ENCODE measurements at places on chromosomes 2 and 18.

- no peak for DNase-seq
Measured at GRCh38 chr2:113341191-113341869, 62.6 kb upstream of the PAX8 start.

GRCh38 chr18:62776024-62776570, 60.8 kb downstream of the PHLPP1 start:
- DNase-seq = no peak

- no peak for DNase-seq
Measured at GRCh38 chr2:172100080-172100934, 2.4 kb downstream of the DLX2 start.

- no peak for DNase-seq
Measured at GRCh38 chr2:26691881-26692278, 642 bp upstream of the KCNK3 start.

DNA sequence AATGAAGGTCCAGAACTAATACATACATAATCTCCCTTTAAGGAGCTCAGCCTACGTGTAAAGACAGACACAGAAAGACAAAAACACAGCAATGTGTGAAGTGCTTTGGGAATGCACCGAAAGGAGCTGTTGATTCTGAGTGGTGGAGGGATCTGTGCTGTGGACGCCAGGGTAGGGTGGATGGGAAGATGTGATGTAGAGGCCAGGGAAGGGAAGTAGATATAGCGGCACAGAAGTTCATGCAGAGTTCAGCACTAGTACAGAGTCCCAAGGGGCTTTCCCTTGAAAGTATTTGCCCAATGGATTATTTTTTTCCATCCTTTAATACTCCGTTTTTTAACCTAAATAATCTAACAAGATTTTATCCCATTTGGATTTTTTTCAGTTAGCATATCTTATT, 32.1 kb upstream of the DOCK10 start:
- no peak for DNase-seq

- DNase-seq = no peak
Measured at GRCh38 chr2:118968042-118968441, 26.0 kb downstream of the MARCO start.

- DNase-seq = no peak
Measured at GRCh38 chr2:237873897-237874551, 14.6 kb downstream of the RAMP1 start.

DNA sequence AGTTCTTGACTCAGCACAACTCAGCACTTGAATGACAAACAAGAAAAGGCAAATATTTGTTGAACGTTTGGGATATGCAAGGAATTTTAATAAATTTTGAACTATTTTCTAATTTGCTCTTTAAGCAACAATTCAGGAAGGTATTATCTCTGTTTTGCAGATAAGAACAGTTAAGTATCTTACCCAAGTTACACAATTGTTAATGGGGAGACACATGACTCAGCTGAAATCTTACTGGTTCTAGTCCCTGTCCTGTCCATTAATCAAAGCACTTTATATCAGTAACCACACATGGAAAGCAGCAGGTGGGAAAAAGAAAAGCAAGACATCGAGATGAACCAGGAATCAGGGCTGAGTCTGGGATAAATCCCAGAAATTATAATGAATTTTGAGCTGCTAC, 493.9 kb upstream of the PIK3C3 start:
- no peak for DNase-seq

DNA sequence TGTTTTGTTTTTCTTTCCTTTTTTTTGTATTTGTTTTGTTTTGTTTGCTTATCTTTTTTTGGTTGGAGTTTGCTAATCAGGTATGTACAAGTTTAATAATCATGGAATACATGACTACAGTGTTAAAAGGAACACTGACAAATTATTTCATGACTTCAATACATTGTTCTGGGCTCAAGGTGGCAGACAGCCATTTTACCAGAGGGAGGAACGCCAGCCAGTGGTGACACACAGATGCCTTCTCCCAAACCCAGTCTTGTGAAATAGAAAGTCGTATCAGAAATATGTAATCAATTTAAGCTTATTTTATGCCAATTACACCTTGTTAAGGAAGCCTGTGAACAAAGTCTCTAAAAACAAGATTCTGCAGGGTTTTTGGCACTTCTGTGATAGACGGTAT, 264.0 kb upstream of the EPHA4 start:
- DNase-seq = no peak

- no peak for DNase-seq
Measured at GRCh38 chr2:102271844-102272243, 39.5 kb upstream of the IL1RL1 start.

DNA sequence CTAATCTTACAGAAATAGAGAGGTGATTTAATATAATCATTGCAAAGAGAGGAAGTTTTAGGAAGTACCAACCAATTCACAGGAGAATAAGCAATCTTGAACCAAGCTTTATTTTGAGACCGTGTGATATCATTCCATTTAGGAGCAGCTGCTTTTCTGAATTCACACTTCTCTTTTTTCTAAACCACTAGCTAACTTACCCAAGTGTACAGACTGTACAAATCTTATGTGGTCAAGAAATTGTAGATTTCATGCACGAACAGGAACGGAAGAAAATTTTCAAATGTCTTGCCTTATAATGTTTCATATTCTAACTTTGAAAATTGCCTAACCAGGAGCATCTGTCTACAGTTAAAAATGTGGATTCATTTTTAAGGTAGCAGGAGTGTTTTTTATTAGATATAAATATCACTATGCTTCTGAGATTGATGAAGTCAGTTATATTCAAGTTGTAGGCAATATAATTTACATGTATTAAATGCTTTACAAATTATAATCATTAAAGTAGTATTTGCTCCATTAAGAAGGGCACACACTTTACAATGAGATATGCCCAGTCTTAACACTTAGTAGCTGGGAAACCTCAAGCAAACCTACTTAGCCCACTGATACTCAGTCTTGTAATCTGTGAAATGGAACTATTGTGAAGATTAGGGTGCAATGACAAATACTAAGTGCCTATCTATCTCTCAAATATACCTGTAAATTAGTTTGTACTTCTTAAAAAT, 302.2 kb upstream of the STON1 start:
- no peak for DNase-seq

DNA sequence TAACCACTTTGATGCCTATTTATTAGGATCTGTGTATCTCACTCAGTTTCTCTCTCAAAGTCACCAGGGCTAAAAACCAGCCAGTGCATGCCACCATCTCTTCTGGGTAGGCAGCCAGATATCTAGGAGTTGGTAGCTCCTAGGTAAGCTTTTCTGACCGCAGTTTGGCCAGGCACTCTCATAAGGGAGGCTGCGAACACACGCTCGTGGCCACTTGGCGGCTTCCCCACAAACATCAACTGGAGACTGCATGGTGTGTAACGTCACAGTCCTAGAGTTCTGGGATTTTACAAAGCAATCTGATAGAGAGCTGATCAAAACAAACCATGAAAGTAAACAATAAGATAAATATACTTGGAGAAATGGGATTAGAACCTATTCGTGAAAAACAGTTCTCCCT, 424.3 kb upstream of the ACVR2A start:
- no peak for DNase-seq

- DNase-seq = no peak
Measured at GRCh38 chr2:97966545-97967215, 29.1 kb downstream of the TMEM131 start.

DNA sequence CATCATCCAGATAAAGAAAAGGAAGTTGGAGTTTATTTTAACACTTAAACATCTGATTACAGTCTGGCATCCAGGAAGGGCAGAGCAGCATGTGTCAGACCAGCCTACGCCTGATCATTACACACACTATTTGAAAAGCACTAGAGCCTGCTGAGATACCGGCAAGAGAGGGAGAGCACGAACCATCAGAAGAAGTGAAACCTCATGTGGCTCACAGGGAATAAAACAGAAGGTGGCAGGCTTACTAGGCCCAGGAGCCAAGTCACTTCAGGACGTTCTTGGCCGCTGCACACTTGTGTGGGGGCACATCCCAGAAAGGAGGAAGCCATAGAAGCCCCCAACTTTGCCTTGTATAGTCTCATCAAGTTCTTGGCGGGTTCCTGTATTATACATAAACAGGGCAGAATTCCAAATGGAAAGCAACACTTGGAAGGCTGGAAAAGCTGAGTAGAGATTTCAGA, 105.5 kb downstream of the UGGT1 start:
- DNase-seq = no peak

GRCh38 chr2:216519154-216519762, 20.6 kb downstream of the RPL37A start:
- no peak for DNase-seq

DNA sequence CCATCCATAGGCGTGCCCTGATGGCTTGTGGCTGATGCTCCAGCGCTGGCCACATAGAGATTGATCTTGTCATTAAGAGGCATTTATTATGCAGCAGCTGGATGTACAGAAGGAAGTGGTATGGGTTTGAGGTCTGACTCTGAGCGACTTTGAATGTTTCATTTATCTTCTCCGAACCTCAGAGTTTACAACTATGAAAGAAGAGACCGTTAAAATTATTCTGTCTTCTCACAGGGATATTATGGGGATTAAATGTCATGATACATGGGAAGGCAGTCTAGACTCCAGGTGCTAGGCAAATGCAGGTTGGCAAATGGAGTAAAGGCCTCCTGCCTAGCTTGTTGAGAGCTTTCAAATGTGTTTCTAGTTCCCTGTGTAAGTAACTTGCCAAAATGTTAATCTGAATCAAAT, 30.3 kb downstream of the MOGAT1 start:
- DNase-seq = no peak

GRCh38 chr2:175463589-175464310, 282.2 kb upstream of the ATP5MC3 start:
- DNase-seq = no peak

DNA sequence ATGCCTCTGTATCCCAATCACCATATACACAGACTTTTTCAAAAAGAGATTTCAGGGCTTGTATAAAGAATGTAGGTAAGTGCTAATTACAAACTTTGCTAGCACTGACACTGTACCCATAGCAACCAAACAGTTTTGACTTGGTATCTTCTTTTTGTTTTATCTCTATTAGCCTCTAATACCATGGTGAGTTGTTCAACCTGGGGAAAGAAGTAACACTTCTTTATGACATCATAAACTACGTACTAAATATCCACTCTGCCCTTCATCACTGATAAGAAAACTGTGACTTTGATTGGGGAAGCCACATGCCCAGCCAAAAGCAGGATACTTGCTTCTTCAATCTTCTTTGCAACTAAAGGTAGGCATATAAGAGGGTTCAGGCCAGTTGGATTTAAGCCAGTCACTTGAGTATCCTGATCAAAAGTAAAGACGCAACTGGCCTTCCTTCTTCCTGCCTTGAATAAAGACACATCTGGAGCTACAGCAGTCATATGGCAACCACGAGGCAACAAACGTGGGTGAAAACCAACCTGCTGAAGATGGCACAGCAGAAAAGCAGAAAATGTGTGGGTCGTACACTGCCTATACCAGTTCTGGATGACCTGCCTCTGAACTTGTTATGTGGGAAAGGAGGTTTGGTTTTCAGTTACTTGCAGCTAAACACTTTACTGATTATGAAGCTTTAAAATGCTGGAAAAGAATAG, 16.4 kb downstream of the THADA start:
- no peak for DNase-seq

DNA sequence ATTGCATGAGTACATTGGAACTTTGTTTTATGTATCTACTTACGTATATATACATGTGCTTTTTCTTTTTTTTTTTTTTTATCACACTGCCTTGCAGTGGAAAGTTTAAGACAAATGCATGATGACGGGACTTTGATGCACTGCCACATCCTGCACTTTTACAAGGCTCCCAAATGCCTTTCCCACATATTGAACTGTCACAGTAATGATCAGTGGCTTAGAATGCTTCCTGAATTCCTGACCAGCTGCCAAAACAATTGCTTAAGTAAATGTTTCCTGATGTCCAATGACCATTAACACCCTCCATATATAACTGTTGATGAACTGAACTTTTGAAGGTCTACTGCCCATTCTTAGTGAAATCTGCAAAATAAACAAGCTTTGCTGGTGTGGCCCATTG, 60.2 kb downstream of the LYPD6B start:
- DNase-seq = no peak

- no peak for DNase-seq
Measured at GRCh38 chr18:63410792-63411191, 11.5 kb downstream of the VPS4B start.

GRCh38 chr2:148907085-148907785, 32.2 kb downstream of the KIF5C start:
- DNase-seq = no peak

DNA sequence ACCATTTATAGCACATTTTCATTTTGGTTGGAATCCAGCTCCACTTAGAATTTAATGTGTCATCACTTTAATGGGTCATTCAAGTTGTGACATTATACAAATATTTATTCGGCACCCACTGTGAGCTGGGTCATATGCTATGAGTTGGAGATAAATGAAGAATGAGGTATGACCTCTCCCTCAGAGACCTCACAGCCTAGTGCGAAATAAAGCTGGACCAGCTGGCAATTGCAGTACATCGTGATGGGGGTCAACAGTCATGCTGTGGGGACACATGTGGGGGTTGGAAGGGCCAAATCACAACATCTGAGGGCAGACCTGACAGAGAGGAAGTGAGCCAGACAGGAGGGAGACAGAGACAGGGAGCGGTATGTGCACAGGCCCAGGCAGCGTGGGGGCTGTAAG, 175.4 kb downstream of the MAIP1 start:
- no peak for DNase-seq

GRCh38 chr2:241053576-241054251, 48.4 kb downstream of the MTERF4 start:
- no peak for DNase-seq

- DNase-seq = no peak
Measured at GRCh38 chr2:30940839-30941238, 133.6 kb upstream of the CAPN13 start.

- DNase-seq = no peak
Measured at GRCh38 chr2:37189452-37190153, 1.1 kb upstream of the SULT6B1 start.

DNA sequence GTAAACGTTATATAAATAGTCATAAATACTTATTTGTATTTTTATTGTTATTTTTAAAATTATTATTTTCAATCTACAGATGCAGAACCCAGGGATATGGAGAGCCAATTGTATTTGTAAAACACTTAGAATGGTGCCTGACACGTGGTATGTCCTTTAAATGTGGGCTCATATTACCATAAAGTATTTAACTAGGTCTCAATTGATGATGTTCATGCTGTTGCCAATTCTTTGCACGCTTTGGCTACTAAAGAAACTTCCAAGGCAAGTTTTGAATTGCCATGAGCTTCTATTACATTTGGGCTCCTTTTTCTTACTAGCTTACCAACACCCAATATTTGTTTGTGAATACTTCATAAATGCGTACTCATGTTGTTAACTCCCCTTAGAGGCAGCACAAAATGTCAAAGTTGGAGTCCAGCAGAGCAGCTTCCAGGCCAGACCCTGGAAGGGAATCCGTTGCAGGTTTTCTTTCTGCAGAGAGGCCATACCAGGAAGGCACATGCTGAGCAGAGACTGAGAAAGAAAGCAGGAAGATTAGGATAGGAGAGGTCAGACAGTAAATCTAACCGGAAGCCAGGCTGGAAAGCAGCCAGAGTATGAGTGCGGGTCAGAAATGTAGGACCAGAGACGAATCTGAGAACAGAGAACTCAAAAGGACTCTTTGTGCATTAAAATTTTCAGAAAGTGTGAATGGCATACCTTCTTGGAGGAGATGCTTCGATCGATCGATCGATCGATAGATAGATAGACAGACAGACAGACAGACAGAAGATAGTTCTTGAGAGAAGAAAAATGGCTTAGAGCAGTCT, 4.2 kb upstream of the NOSTRIN start:
- no peak for DNase-seq

GRCh38 chr2:174511580-174512260, 24.9 kb upstream of the GPR155 start:
- no peak for DNase-seq

Measured in activated CD4-positive, alpha-beta T cell treated with anti-CD3 and anti-CD28 coated beads, Interleukin-2, amount 50 U/mL, for 24 hours (primary cell).